Activated CD4-positive, alpha-beta T cell treated with anti-CD3 and anti-CD28 coated beads, Interleukin-2, amount 50 U/mL, for 48 hours (primary cell): ENCODE measurements at places on chromosomes 11 and 22.

DNA sequence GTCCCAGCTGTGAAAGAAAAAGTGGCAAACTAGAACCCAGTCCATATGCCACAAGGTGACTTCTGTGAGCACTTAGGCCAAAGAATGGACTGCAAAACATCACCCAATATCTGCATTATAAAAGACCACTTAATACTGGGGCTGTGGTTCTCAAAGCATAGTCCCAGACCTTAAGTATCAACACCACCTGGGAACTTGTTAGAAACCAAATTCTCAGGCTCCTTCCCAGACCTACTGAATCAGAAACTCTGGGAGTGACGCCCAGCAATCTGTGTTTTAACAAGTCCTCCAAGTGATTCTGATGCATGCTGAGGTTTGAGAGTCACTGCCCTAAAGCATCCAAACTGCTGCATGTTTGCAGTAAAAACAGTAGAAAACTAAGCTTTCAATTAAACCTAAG is 81.3 kb downstream of the SERGEF start:
- no peak for DNase-seq

- no peak for DNase-seq
Observed at GRCh38 chr11:2913019-2913431, 16.2 kb downstream of the PHLDA2 start.

DNA sequence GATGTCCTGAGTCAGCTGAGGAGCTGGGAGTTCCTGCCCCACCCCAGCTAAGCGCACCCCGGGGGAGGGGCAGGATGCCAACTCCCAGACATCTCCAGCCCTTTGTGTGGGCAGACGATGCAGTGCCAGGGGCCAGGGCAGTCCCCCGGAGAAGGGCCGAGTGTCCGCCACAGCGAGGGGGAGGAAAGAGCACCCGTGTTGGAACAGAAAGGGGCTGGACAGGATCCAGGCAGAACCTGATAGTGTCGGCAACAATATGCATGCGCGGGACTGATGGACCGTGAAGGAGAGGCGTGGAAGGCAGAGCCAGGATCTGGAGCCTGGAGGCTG is 1434.7 kb downstream of the BRD1 start:
- no peak for DNase-seq

DNA sequence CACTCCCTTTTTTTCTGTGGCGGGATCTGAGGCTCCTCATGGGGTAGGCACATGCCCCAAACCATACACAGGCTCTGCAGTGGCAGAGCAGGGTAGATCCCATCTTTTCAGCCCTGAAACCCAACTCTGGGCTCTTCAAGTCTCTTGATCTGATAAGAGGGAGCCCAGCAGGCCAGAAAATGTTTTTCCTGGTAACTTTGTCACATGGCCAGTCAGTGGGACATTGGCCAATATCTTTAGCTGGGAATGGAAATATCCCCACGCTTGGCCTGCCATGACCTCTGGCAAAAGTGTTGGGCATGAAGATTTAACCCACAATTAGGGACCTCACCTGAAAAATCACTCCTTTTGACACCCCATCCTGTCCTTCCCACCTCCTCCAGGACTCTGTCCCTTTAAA is 8.1 kb downstream of the INPP5J start:
- no peak for DNase-seq

DNA sequence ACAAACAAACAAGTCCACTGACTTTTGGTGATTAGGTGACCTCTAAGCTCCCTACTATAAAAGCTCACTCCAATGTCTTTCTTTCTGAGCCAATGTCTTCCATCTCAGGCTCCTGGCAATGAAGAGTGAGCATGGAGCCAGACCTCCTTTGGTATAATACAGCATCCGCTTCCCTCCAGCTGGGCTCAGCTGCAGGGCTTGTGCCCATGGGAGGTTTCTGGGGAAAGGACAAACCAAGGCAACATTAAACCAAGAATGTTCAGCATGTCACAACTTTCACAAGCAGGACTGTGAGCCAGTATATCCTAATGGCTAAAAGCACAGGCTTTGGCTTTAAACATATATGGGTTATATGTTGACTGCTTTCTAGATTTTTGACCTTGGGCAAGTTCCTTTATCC is 58.8 kb downstream of the EHF start:
- no peak for DNase-seq

- DNase-seq, result peak; percentile 67
Observed at GRCh38 chr11:2700415-2701211, 819 bp upstream of the KCNQ1OT1 start.

DNA sequence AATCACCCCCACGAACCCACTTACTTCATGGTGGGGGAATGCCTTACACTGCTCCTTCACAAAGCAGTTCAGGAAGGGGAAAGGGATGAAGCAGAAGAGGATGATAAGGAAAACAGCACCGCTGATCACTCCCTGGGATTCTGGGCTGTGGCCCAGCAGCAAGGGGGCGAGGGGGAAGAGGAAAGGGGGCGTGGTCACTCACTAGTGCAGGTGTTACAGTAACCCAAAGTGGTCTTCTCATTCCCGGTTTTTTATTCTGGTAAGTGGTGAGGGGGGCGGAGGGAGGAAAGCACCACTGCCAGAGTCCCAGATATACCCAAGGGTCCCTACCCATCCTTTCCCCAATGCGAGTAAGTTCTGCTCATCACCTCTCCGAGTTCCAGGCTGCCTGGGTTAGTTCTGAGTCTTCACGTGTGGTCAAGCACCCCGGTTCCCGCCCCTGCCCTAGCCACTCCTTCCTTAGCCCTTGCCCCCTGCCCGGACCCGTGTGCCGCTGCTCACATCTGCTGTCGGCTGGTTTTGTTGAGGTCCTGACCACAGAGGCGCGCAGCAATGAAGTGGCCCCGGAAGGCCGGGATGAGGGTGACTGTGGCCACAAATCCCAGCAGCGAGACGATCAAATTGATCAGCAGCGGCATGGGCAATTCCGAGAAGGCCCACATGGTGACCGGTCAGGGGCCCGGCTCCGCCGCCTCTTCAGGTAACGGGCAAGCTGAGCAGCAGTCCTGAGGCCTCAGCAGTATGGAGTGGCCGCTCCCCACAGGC is 477 bp downstream of the DPAGT1 start:
- peak; percentile 56 for DNase-seq

DNA sequence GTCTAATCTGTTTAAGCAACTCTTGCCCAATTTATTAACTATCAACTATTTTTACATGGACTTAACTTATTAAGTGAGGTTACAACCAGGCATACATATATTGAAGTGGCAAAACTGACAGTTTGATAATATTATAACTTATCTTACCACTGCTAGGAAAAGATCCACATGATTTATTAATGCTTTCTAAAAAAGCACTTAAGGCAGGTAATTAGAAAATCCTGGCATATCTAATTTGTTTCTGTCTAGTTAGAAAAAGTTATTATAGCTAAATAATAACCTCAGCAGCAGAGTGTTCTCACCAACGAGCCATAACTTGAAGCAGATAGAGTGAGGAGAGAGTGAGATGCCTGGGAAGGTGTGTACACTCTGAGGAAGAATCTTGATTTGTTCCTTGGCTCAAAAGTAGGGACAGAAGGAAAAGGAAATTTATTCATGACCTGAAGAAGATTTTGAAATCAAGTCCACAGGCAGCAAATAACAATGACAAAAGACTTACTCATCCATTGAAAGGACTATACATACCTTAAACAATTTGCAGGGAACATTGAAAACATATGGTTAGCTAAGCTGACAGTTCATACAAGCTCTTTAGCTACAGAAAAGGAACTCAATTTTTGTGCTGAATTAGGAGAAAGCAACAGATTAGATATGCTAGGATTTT is 7.1 kb upstream of the MUC15 start:
- no peak for DNase-seq

DNA sequence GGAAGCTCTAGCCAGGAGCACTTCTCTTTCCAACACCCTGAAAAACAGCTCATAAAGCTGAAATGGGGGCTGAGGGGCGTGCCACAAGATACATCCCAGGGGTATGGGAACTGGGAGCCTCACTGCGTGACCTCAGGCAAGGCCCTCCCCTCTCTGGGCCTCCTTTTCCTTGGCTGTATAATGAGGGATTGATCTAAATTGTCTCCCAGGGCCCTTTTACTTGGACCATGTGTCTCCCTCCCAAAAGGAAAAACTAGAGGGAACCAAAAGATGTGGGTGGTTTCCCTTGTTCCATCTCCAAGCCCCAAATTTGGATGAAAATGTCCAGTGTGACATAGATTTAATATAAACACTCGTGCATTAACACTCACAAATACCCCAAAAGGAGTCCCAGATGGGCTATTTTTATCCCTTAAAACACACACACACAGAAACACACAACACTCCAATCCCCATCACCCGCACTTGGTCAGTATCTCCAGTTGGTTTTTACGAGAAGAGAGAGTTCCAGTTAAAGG is 25.9 kb upstream of the SMTN start:
- DNase-seq, result no peak

DNA sequence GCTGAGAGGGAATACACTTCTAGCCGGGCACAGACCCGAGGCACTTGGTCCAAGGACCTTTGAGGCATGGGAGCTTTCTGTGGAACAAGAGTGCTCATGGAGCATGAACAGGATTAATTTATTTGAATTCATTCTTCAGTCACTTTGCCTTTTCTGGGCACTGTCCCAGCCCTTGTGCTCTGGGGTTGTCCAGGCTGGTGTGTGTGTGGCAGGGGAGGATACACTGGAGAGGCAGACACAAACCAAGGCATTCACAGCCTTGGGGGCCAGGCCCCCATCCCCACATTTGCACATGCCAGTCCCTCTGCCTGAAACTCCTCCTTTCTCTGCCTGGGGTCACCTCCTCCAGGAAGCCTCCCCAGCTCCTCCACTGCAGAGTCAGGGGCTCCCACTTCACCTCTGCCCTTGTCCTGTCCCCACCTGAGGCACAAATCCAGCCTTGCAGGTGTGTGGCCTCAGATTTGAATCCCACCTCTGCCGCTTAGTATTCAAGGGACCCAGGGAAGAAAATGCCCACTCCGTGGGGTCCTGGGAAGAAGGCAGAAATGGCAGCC is 55.5 kb downstream of the MYO7A start:
- DNase-seq, result no peak

- no peak for DNase-seq
Observed at GRCh38 chr11:108904480-108904879, 239.6 kb downstream of the DDX10 start.

GRCh38 chr11:79030448-79030847 is 410.4 kb downstream of the TENM4 start:
- DNase-seq, result no peak

- DNase-seq, result no peak
Observed at GRCh38 chr11:60774726-60775125, 10.4 kb upstream of the MS4A10 start.

- DNase-seq, result no peak
Observed at GRCh38 chr11:117761993-117762392, 35.0 kb downstream of the DSCAML1 start.

DNA sequence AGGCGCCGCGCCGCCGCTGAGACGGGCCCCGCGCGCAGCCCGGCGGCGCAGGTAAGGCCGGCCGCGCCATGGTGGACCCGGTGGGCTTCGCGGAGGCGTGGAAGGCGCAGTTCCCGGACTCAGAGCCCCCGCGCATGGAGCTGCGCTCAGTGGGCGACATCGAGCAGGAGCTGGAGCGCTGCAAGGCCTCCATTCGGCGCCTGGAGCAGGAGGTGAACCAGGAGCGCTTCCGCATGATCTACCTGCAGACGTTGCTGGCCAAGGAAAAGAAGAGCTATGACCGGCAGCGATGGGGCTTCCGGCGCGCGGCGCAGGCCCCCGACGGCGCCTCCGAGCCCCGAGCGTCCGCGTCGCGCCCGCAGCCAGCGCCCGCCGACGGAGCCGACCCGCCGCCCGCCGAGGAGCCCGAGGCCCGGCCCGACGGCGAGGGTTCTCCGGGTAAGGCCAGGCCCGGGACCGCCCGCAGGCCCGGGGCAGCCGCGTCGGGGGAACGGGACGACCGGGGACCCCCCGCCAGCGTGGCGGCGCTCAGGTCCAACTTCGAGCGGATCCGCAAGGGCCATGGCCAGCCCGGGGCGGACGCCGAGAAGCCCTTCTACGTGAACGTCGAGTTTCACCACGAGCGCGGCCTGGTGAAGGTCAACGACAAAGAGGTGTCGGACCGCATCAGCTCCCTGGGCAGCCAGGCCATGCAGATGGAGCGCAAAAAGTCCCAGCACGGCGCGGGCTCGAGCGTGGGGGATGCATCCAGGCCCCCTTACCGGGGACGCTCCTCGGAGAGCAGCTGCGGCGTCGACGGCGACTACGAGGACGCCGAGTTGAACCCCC is 798 bp downstream of the BCR start:
- DNase-seq, result peak; percentile 27

- DNase-seq, result no peak
Observed at GRCh38 chr22:49721211-49721763, 106.4 kb downstream of the BRD1 start.

DNA sequence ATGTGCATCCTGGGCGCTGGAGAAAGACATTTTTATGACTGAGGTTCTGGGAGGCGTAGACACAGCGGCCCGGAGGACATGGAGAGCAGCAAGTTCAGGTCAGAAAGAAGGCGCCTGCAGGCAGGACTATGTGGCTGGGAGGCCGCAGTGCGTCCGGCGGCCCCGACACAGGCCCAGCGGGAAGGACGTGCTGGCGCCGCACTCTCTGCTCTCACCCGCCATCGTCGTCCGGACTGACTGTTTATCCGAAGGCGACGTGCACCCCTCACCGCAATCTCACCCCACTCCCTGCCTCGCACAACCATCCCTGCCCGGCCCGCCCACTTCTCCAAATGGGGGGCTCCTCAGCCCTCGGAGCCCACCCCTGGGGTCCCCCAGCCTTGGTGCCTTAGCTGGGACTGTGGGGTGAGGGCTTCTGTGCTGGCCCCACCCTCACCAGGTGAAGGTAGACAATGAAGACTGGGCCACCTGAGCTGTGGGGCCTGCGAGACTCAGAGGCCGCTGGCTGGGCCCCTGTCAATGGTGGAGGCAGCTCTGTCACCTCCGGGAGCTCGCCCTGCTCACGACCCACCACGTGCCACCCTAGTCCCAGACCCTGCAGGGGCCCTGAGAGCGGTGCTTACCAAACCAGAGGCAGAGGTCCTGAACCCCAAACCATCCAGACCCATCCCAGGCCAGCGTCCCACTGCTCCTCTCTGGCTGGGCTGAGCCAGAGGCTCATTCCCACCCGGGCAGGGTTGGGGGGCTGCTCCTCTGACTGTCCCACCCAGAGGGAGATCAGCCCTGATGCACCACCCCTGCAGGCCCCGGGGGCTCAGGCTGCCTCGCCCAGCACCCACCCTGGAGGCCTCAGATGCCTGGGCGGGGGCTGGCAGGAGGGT is 16.2 kb upstream of the MUC5B start:
- DNase-seq, result no peak

DNA sequence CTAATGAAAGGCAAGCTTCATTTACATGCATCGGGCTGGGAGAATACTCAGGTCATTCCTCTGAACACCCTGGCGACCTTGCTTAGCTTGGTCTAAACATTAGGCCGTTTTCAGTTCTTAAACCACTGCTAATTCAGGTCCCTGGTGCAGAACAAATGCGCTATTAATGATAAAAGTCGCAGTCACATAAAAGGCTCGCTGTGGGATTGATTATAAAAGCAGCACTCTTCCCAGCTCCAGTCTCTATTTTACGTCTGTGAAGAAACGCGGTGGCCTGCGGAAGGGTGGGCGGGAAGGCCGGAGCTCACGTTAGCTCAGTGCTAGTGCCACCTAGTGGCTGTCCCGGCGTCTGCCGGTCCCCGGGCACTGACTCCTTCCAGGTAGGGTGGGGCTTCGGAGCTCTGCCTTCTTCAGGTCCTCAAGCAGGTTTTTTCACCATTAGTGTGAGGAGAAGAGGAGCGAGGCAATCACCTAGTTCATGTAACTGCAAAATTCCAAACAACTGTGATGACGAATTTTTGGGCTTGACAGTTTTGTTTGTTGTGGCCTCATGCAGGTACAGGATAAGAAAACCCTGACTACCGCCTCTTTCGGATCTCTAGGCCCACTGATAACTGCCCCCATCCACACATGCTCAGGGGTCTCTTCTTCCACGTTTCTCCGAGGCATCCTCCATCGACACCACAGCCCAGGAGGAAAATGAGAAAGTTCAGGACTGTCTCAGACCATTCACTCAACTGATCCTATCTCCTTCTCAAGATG is 66.5 kb upstream of the CLMP start:
- peak; percentile 79 for DNase-seq
